SJCRH30 (cell line): ENCODE measurements at places on chromosomes 2 and 18.

DNA sequence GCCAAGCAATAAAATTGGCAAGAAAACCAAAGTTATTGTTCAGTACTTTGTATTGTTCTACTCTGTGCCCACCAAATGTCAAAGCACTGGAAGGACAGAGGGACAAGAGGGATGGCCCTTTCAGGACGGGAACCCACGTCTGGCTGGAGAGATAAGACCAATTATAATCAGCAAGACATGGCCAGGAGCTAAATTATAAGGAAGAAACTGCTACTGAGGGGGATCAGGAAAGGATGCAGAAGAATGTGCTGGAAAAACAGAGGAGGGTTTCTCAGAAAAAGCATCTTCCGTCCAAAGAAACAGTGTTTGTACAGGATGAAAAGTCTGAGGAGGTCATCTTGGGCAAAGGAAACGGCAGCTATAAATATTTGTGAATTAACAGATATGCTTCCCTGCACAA is 46.4 kb upstream of the NARS1 start:
- DNase-seq, result no peak

DNA sequence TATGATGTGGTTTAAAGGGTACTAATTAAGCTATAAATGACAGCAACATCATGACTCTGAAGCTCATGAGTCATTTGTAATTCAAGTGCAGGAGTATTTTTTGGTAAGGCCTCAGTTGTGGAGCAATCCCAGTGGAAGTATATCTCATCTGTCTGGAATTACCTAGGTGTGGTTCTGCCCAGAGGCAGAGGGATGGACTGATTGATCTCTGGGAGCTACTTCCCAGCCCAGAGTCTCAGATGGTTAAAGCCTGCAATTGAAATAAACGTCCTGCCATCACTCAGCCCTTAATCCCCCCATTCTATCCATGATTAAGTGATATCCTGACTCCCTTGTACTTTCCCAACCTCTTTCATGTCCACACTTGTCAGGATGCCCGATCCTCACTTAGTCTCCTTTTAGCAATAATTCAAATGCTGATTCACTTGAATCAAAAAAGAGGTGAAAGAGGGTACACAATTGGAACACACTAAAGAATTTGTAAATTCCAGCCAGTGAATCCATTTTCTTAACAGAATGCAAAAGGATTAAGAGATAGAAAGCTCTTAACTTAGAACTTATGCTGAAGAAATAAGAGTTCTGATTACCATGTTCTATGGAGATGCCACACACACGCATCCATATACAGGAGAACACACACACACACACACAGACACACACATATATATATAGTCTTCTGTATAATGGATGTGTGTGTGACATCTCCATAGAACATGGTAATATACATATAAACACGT is 664.4 kb downstream of the NYAP2 start:
- DNase-seq, result no peak

DNA sequence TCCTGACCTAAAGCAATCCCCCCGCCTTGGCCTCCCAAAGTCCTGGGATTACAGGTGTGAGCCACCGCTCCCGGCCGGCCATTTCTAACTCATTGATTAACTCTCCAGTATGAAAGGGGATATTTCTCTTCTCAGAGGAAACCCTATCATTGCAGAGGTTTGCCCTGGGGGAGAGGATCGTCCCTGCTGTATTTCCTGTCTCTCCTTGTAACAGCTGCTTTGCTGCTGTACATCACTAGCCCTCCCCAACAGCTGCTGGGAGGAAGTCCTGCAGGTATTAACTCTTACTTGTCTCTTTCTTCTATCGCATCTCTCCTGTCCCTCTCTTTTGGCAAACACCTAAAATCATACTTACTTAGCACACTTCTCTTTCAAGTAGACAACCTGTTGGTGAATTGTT is 219.0 kb upstream of the DSEL start:
- DNase-seq, result peak; percentile 81

DNA sequence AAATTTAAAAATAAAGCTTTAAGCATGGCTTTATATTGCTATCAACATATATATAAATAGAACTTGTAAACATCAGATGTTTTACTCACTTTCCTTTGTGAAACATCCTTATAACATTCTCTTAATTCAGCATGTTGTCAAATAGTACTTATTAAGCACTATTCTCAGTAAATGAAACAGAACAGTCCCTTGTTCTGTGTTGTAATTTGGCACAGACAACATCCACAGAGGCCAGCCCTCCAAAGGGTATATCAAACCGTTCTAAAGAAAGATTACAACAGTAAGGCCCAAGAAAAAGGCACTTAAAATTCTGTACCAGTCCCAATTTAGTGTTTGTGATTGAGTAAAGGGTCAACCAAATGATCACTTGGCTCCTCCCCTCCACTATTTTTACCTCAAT is 46.0 kb downstream of the GAREM1 start:
- DNase-seq, result no peak

GRCh38 chr2:85956646-85957039 is 67.9 kb upstream of the ST3GAL5 start:
- peak; percentile 70 for DNase-seq

GRCh38 chr2:48075631-48076030 is 169.3 kb upstream of the FBXO11 start:
- no peak for DNase-seq

- DNase-seq, result no peak
Measured at GRCh38 chr2:136356125-136357006, 238.4 kb upstream of the CXCR4 start.

DNA sequence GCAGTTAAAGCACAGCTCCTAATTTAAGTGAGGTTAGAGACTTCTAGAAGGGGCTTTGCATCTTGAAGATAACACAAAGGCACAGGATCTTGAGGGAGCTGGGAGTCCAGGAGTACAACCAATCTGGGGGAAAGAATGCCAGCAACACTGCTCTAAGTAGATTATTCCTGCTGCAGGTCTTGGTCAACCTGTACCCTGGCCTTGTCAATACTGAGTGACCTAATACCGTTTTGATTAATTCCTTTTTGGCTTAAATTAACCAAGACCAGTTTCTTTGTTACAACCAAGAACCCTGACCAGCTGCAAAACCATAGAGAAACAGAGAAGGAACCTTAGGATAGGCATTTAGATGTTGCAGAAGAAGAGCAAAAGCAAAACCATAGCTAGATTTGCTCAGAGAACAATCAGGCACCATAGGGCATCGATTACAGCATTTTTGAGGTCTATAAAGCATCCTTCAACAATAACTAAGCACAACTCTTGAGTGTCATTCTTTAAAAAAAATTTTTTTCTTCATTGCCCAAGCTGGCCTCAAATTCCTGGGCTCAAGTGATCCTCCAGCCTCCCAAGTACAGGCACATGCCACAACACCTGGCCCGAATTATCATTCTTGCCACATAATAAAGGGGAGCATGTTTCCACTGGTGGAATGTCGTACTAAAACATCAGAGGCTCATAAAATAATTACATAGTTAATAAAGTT is 6.3 kb downstream of the STARD7 start:
- no peak for DNase-seq

DNA sequence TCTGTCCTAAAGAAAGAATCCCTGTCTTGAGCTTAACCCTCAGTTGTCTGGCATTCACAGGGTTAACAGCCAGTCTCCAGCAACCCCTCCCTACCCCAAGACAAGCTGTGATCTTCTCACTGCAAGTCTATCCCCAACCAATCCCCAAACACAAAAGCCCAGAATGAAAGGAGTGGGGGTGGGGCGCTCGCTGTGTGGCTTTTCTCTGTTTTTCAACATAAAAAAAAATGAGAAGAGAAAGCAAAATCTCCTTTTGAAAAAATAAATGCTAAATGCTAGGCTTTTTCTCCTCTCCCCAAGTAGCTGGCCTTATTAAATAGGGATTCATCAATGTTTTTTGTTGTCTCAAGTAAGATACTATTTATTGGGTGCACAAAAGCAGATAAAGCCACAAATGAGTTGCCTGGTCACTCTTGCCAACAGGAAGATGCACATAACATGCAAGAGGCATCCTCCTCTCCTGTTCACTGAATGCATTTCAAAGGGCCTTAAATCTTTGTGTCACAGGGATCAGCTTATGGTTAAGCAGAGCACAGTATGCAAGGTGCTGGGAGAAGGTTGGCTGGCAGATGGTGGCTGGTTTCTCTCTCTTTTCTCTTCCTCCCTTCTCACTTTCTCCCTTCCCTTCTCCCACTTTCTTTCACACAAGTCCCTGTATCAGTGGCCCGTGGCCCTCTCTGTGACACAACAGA is 225.6 kb downstream of the CMPK2 start:
- peak; percentile 34 for DNase-seq

GRCh38 chr18:56112013-56112749 is 524.2 kb upstream of the TCF4 start:
- DNase-seq, result no peak

GRCh38 chr2:149061133-149061745 is 22.7 kb downstream of the LYPD6B start:
- no peak for DNase-seq

DNA sequence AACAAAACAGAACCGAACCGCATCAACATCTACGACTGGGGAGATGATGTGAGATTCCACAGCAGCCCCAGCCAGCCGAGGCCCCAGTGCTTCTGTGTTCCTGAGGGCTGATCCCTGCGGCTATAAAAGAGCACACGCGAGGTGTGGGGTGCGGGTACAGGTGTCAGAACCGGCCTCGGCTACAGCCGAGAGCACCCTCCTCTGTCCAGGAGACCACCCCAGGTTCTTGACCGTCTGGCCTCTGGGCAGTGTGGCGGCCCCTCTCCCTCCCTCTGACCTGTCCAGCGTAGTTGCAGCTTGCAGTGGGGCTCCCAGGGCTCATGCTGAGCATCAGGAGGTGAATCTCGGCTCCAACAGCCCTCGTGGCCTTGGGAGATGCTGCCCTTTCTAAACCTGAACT is 23.7 kb downstream of the RTP5 start:
- DNase-seq, result no peak

DNA sequence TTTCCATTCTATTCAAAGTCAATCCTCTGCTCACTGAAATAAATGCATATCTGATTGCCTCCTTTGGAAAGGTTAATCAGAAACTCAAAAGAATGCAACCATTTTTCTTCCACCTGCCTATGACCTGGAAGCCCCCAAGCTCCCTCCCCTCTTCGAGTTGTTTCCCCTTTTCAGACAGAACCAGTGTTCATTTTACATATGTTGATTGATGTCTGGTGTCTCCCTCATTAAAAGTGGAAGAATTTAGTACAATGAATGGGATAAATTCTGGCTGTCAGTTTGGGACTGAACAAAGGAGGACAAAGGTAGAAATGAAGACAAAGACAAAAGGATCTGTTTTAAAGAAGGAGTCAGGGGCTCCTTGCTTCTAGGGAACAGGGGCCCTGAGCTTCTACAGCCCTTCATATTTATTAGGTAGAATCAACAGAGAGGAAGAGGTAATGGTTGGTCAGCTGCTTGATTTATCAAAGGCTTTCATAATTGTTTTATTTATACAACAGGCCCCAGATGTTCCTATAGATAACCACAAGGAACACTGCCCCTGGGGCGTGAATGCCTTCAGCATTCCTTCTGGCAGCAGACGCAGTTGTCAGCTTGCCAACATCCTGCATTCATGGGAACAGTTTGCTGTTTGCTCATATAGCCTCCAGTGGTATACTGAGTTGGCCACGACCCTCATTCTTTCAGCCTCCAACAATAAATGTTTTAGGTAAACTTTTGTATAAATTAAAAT is 949.8 kb upstream of the LRATD1 start:
- DNase-seq, result peak; percentile 78

DNA sequence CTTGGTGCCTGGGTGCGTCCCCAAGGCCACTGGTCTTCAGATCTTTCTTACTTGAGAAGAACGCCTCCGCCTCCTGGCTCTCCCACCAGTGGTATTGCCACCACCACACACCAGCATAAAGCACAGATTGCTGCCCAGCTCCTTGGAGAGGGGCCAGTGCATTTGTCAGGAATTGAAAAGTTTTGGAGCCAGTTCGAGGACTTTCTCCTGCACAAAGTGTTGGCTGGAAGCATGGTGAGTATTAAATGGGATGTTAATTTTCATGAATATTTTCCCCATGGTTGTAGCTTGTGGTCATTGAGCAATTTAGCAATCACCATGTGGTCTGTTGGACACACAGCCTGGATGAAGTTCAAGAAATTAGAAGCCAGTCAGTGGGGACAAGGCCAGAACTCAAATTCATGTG is 684.6 kb upstream of the FANCL start:
- DNase-seq, result no peak

GRCh38 chr2:147057892-147058490 is 786.8 kb upstream of the ACVR2A start:
- no peak for DNase-seq

- peak; percentile 19 for DNase-seq
Measured at GRCh38 chr18:74476140-74476539, 19.0 kb upstream of the DIPK1C start.

DNA sequence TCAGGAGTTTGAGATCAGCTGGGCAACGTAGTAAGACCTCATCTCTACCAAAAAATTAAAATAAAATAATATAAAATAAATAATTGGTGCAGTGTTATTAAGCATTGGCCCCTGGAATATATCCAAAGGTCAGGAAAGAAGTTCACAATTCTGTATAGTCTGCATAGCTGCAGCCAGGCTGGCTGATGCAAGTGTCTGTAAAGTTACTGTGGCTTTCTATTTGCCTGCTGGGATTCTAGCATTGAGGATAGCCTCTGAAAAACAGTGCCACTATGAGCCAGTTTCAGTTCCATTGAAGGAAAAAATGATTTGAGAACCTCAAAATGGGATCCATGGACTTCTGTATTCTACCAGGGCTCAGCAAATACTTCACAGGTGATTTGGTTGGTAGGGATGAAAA is 208.6 kb downstream of the PARD3B start:
- no peak for DNase-seq

GRCh38 chr2:56960581-56960980 is 776.8 kb downstream of the CCDC85A start:
- no peak for DNase-seq

- DNase-seq, result no peak
Measured at GRCh38 chr18:36017232-36017631, 44.8 kb downstream of the RMP24 start.

- DNase-seq, result no peak
Measured at GRCh38 chr2:232513353-232513752, 6.8 kb upstream of the PRSS56 start.

GRCh38 chr2:6480514-6480913 is 385.2 kb downstream of the CMPK2 start:
- no peak for DNase-seq

GRCh38 chr2:202530038-202530437 is 104.7 kb upstream of the FAM117B start:
- DNase-seq, result no peak

DNA sequence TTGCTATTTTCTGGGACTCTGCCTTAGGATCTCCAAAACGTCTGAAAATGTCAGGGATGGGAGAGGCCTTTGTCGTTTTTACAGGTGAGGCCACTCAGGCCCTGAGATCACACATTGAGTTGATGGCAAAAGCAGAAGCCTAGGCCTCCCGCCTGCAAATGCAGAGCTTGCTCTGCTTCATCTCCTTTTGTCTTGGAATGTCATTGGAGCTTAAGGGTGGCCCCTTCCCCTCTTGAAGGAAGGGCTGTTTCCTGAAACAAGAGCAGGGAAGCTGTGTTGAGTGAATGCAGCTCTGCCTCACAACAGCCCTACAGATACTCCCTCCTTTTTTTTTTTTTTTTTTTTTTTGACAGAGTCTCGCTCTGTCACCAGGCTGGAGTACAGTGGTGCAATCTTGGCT is 123.5 kb downstream of the GLI2 start:
- DNase-seq, result no peak
